ENCODE measurements at places on chromosomes 6 and 20. TPM values are rescaled to one million over a fixed set of nuclear protein-coding genes. Genes with fewer than 3 reads are reported as not detected.

The STMN3 gene
- polyA plus RNA-seq, result 18.5 TPM

The SPATA25 gene
- not detected for polyA plus RNA-seq

- no peaks in the 10 kb centered on the region for H3K4me1 ChIP-seq
- no peak within 1 kb of the TSS for H3K4me3 ChIP-seq
Observed at GRCh38 chr20:63254232-63254605, at the start of gene NKAIN4. Gene NKAIN4, minus strand, starts transcription at chr20:63254463. Its CDS starts 13 bp downstream, at chr20:63254450.

- H3K36me3 ChIP-seq, result no peaks in the 10 kb centered on the region
- no peaks in the 10 kb centered on the region for H3K27me3 ChIP-seq
- DNase-seq, result no peak
- H3K4me3 ChIP-seq, result no peak overlapping the region
Observed at GRCh38 chr6:84521511-84521910, 242.9 kb downstream of the TBX18 start.

The BTNL2 gene
- not detected for polyA plus RNA-seq

- H3K36me3 ChIP-seq, result no peaks in the 10 kb centered on the region
- H3K27me3 ChIP-seq, result no peaks in the 10 kb centered on the region
- DNase-seq, result no peak
Observed at GRCh38 chr6:92114091-92114675, 1305.2 kb downstream of the EPHA7 start.

The CAP2 gene
- polyA plus RNA-seq, result 23.2 TPM

- no peaks in the 10 kb centered on the region for H3K36me3 ChIP-seq
- H3K27me3 ChIP-seq, result no peaks in the 10 kb centered on the region
- no peak for DNase-seq
- no peaks in the 10 kb centered on the region for H3K4me1 ChIP-seq
- H3K27ac ChIP-seq, result no peak overlapping the region
Observed at GRCh38 chr6:4786996-4787395, 10.8 kb downstream of the CDYL start.

The BCAS4 gene
- 18.4 TPM for polyA plus RNA-seq

DNA sequence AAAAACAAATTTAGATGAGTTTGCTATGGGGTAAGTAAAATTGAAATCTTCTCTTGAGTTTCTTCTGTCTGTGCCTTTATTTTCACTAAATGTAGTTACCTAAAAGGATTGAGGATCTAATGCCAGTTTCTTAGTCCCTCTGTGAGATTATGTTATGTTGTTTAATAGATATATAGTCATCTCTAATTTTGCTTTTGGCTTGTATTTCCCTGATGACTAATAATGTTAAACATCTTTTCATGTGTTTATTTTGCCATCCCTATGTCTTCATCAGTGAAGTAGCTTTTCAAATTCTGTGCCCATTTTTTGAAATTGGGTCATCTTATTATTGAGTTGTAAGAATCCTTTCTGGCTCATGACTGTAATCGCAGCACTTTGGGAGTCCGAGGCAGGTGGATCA lies 13.7 kb downstream of the QRSL1 start:
- no peaks in the 10 kb centered on the region for H3K27me3 ChIP-seq
- H3K27ac ChIP-seq, result no peak overlapping the region
- H3K4me1 ChIP-seq, result no peaks in the 10 kb centered on the region
- H3K4me3 ChIP-seq, result no peak overlapping the region
- DNase-seq, result peak; percentile 38
- H3K36me3 ChIP-seq, result peaks cover 13% of the 10 kb centered on the region

GRCh38 chr20:18395544-18395943 lies 71.3 kb downstream of the DZANK1 start:
- H3K27me3 ChIP-seq, result no peaks in the 10 kb centered on the region
- H3K36me3 ChIP-seq, result no peaks in the 10 kb centered on the region
- H3K27ac ChIP-seq, result no peak overlapping the region
- H3K4me3 ChIP-seq, result no peak overlapping the region
- H3K4me1 ChIP-seq, result no peaks in the 10 kb centered on the region

- no peaks in the 10 kb centered on the region for H3K36me3 ChIP-seq
- peak overlapping the region; percentile 77 for H3K27ac ChIP-seq
- no peaks in the 10 kb centered on the region for H3K27me3 ChIP-seq
- H3K4me3 ChIP-seq, result no peak overlapping the region
- H3K4me1 ChIP-seq, result peaks cover 60% of the 10 kb centered on the region
Observed at GRCh38 chr20:56422076-56422823, 10.2 kb downstream of the CASS4 start.

- no peak overlapping the region for H3K4me3 ChIP-seq
- no peaks in the 10 kb centered on the region for H3K36me3 ChIP-seq
- no peaks in the 10 kb centered on the region for H3K27me3 ChIP-seq
- H3K4me1 ChIP-seq, result 0 out of 2 replicates have a peak, but pooled peaks cover 8% of the 10 kb centered on the region
Observed at GRCh38 chr6:20906945-20907344, 372.7 kb downstream of the CDKAL1 start.

DNA sequence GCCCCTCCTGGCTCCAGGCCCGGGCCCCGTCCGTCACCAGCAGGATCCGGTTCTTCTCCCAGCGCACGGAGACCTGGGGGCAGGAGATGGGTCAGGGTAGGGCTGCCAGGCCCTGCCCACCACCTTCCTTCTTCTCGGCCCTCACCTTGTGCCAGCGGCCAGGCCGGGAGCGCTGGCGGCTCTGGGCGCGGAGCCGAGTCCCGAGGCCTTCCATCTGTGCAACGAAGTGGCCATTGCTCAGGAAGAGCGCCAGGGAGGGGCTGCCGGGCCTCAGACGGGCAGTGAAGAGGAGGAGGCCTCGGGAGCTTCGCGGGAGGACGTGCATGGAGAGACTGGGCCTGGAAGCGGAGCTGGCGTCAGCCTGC lies 7.9 kb downstream of the ADRM1 start:
- no peak for DNase-seq
- H3K36me3 ChIP-seq, result peaks cover 8% of the 10 kb centered on the region
- H3K27me3 ChIP-seq, result no peaks in the 10 kb centered on the region
- H3K4me3 ChIP-seq, result no peak overlapping the region
- H3K27ac ChIP-seq, result no peak overlapping the region

- DNase-seq, result no peak
- no peaks in the 10 kb centered on the region for H3K27me3 ChIP-seq
- no peaks in the 10 kb centered on the region for H3K4me1 ChIP-seq
- no peak overlapping the region for H3K4me3 ChIP-seq
- H3K36me3 ChIP-seq, result peaks cover 8% of the 10 kb centered on the region
Observed at GRCh38 chr20:39016506-39016905, 54.4 kb downstream of the DHX35 start.

DNA sequence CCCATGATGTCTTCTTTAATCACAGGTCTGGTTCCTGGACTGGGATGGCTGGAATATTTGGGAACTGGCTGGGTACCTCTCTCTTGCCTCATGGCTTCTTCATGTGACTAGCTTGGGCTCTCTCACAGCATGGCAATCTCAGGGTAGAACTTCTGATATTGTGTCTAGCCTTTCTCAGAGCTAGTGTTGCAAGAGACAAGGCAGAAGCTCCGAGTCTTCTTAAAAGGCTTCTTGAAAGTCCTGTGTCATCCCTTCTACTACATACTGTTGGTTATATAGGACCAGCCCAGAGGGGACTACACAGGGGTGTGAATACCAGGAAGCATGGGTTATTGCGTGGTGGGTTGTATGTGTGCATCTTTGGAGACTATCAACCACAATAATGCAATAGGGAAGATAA lies 23.3 kb downstream of the BCAS1 start:
- H3K27ac ChIP-seq, result no peak overlapping the region
- no peaks in the 10 kb centered on the region for H3K36me3 ChIP-seq
- peaks cover 36% of the 10 kb centered on the region for H3K4me1 ChIP-seq
- H3K4me3 ChIP-seq, result no peak overlapping the region
